ENCODE measurements at places on chromosomes 6 and 20.

DNA sequence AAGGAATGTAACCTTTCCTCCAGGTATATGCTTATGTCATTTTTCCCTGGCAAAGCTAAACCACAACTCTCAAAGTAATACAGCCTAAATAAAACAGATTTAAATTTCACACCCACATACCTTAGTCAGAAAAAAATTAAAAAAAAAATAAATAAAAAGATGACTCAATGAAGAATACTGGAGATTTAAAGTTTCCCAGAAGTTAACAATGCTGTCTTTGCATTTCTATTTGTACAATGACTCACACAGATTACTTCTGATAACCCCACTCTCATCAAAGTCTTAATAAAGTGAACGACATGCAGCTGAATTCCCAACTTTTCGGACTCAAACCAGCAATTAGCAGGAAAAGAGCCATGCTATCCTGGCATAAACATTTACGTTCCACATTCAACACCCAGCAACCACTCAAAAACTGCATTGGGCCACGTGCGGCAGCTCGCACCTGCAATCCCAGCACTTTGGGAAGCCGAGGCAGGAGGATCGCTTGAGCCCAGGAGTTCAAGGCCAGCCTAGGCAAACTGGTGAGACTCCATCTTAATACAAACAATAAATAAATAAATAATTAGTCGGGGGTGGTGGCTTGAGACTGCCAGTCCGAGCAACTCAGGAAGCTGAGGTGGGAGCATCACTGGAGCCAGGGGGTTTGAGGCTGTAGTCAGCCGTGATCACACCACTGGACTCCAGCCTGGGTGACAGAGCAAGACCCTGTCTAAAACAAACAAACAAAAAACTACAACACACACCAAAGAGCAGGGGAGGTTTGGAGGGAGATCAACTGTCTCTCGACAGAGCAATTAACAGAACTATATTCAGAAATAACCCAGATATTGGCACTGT, 130.5 kb downstream of the WDR27 start:
- DNase-seq = peak; percentile 66

DNA sequence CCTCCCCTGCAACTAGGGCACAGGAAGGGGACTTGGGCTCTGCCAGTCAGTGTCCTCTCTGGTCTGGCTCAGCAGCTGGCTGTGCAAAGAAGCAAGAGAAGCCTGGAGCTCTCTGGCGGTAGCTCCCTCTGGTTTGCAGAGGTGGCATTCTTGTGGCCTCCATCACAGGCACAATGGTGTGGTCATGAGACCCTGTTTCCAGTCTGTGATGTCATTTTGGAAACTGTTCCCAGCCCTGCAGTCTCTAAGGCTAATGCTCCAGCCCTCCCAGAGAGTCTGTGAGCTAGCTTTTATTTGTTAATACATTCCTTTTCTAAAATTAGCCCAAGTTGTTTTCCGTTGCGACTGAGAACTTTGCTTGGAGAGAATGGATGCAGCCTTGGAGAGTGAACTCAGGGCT, 69.5 kb upstream of the FOXQ1 start:
- DNase-seq = peak; percentile 49

- DNase-seq = peak; percentile 6
Observed at GRCh38 chr6:135586844-135587243, 89.3 kb upstream of the AHI1 start.

DNA sequence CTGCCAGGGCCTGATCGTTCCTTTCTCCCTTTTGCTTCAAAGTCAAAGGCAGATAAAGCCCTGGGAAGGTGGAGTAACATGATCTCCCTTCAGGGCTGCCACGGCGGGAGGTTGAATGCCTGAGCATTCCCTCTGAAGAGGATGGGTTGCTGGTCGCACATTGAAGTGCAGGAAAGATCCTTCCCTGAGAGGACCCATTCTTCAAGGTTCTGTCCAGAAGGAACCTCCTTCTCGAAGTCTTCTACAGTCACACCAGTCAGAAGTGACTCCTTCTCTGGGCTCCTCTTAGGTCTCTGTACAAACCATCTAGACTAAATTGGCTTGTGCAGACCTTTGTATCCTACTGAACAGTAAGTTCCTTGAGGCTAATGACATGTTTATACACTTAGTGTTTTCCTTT, 192.6 kb upstream of the VGLL2 start:
- no peak for DNase-seq

DNA sequence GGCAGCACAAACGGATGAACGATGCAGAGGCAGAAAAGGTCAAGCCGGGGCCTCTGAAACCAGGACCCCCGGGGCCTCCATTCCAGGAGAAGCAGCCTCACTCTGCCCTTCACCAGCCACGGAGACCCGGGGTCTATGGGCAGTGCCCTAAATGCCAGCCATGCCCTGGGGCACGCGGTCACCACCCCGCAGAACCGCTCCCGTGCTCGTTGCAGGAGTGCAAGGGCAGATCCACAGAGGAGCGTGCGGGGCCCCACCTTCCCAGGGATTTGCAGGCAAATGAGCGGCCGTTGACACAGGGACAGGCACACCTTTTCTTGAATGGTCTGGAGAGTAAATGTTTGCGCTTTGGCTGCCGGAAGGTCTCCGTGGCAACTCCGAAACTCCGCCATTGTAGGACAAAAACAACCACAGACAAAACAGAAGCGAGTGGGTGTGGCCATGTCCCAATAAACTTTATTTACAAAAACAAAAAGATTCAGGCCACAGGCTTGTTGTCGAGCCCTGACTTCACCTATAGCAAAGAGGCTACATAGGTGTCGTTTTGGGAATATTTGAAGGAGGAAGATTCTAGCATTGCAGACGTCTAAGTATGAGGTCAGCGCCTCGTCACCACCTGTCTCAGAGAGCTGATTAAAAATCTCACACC, 163.3 kb downstream of the TAF4 start:
- DNase-seq = no peak

DNA sequence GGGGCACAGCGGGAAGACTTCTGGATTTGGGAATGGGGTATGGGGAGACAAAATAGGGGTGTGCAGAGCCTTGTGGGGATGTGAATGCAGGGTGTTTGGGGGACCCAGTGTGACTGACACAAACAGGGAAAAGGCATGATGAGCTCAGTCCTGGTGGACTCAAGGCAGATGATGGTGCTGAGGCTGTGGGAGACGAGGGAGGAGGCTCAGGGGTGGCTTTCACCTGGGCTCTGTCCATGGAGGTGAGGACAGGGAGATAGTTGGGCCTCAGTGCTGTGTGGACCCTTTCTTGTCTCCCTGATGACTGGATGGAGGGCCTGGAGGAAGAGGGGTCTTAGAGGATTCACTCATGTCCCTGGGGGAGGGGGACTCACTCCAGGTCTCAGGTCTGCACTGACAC, 26.2 kb upstream of the MICB start:
- no peak for DNase-seq

DNA sequence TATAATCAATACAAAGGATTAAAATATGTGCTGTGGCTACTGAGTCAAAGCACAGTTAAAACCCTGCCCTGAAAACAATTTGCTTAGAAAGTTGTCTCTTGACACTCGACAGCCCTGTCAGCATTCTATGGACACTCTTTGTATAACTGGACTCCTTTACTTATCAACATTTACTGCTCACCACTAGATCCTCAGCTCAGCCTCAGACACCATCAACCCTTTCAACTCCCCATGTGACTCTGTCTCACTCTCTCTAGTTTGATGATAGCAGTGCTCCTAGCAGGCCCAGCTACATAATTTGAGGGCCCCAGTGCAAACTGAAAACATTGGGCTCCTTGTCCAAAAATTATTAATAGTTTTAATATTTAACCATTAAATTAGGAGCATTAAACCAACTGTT, 181.8 kb downstream of the TENT5A start:
- no peak for DNase-seq

DNA sequence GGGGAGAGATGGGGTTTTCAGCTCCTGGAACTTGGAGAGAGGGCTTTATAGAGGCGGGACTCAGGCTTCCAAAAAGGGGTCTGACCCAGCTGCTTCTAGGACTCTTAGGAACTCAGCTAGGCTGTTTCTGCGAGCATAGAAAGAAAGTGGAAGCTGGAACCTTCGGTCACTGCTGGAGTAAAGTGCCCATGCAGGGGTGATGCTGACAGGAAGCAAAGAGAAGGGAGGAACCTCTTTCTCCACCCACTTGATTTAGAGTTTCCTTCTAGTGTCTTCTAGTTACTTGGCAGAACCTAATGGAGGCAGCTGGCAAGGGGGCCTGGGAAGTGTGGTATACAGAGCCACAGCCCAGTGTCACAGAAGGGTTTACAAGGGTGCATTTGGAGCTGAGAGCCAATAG, 283.6 kb downstream of the QKI start:
- no peak for DNase-seq

DNA sequence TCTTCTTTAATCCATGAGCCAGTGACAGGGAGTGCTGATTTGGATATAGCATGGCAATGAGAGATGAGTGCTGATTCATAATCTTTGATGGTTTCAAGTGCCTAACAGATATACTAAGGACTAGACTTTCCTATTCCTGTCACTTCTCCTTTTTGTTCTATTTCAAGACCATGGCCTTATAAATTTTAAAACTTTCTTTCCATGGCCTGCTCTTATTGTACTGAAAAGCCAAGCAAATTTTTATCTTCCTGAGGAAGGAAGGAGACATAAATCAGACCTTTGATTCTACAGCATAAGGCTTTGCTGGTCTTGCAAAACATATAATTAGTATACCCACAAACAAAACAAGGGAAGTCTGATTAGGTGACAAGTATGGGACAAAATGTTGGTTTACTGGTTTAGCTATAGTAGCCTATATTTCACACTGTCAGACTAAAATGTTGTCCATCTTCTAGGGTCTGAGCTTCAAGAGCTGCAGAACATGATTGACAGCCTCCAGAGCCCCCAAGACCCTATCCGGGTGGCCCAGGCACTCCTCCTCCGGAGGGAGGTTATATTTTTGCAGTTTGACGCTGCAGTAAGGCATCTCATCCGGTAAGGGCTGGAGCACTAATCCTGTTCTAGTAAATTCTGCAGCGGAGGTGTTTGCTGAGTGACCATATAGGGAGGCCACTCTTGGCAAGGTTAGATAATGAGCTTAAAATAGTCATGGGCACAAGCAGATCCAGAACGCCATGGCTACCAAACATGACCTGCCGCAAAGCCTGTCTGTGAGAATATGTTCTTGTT, 82.3 kb downstream of the CD164 start:
- no peak for DNase-seq

DNA sequence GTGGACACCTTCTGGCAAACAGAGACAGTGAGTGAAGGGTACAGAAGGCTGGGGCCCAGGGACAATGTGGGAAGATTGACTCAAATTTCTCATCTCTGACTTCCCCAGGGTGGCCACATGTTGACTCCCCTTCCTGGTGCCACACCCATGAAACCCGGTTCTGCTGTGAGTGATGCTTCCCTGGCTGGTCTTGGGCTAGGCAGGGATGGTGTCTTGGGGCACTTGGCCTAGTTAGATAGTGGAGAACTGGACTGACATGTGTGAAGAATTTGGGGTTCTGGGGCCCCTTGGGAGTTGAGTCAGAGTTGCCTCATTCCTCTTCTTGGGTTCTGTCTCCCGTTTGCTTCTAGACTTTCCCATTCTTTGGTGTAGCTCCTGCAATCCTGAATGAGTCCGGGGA, 34.2 kb downstream of the GSS start:
- DNase-seq = no peak

DNA sequence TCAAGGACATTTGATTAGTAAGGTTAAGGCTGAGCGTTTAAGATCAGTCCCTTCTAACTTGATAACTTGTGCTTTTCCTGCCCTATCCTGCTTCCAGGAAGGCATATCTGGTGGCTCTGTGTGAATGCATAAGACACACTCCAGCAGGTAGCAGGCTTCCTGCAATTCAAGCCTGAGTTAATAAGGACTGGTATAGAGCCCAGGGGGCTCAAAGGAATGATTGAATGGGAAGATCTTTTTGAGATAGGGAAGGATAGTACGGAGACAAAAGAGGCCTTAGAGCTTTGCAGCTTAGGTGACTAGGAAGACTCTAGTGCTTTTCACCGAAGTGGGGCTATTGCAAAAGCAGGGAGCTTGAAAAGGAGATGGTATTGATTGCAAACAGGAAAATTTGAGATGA, 307.1 kb downstream of the GRIK2 start:
- no peak for DNase-seq

GRCh38 chr6:80333342-80333741, 226.9 kb downstream of the BCKDHB start:
- no peak for DNase-seq

GRCh38 chr20:40323361-40323794, 365.7 kb downstream of the MAFB start:
- DNase-seq = peak; percentile 49

DNA sequence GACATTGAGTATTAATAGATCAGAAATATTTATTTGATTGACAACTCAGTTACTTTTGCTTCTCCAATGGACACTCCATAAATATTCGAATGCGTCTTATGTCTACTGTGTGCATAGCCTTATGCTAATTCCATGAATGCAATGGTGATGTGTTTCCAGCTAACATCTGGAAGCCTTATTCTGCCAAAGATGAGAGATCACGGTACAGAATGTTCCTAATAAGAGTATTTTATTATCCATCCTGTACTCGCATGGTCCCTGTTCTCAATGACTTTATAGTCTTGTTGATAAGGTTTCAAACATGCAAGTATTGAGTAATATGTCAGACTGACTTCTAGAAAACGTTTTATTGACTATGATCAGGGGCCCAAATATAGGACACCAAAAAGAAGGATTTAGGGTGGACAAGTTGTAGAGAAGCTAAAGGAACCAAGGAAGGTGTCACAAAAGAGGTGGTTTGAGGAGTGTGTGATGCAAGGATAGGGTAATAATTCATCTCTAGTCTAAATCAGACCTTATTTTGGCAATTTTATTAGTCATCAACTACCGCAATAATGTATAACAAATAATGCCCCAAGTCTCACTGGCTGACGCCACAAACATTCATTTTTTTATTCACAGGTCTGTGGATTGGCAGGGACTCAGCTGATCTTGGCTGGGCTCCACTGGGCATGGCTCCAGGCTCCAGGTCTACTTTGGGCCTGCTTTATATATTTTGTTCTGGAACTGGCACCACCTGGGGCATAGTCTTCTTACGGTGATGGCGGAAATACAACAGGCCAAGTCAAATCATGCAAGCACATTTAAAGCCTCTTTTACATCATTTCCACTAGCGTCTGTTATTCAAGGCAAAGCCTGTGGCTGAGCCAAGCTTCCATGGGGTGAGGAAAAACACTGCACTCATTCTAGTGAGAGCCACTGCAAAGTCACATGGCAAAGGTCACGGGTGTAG, 24.5 kb upstream of the CD83 start:
- no peak for DNase-seq

DNA sequence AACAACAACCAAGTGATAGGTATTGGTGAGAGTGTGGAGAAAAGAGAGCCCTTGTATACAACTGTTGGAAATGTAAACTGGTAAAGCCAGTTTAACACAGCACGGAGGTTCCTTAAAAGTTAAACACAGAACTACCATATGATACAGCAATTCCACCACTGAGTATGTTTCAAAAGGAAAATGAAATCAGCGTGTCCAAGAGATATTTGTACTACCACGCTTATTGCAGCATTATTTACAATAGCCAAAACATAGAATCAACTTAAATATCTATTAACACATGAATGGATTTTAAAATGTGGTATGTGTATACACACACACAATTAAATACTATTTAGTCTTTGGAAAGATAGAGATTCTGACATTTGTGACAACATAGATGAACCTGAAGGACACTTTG, 1.1 kb downstream of the PTCHD4 start:
- no peak for DNase-seq

GRCh38 chr20:11686820-11687543, 230.7 kb upstream of the BTBD3 start:
- DNase-seq = peak; percentile 12

- no peak for DNase-seq
Observed at GRCh38 chr20:59458645-59459044, 145.7 kb upstream of the PHACTR3 start.

GRCh38 chr6:124738482-124738881, 223.8 kb upstream of the RNF217 start:
- DNase-seq = no peak

Data from fibroblast of skin of abdomen (primary cell).